ENCODE measurements at places on chromosomes 2 and 18. TPM values are rescaled to one million over a fixed set of nuclear protein-coding genes. Genes with fewer than 3 reads are reported as not detected.

GRCh38 chr2:31002537-31003150, 135.6 kb downstream of the GALNT14 start:
- H3K27ac ChIP-seq = no peak overlapping the region
- H3K27me3 ChIP-seq = no peaks in the 10 kb centered on the region
- H3K4me3 ChIP-seq = no peak overlapping the region
- no peaks in the 10 kb centered on the region for H3K36me3 ChIP-seq

GRCh38 chr2:118056165-118056534, 32.1 kb upstream of the INSIG2 start:
- no peak for DNase-seq
- no peaks in the 10 kb centered on the region for H3K4me1 ChIP-seq
- H3K4me3 ChIP-seq = no peak overlapping the region
- no peaks in the 10 kb centered on the region for H3K36me3 ChIP-seq
- H3K27ac ChIP-seq = no peak overlapping the region

DNA sequence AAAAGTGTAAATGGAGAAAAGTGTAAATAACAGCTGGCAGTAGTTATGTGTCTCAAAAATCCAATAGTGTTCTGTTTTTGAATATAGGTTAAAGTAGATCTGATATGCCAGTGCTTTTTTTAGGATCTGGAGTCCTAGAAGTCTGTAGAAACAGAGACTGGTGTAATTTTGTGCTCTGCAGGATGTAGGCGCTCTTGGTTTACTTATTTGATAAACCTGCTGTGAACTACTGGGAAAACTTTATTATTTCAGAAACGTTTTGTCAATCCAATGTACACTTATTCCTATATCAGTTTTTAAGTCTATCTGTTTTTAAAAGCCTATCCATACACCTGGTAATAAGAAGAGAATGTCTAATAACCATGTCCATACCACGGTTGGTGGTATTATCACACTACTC, 530.8 kb upstream of the ZNF804A start:
- no peaks in the 10 kb centered on the region for H3K36me3 ChIP-seq
- H3K27ac ChIP-seq = no peak overlapping the region
- no peaks in the 10 kb centered on the region for H3K27me3 ChIP-seq
- H3K4me1 ChIP-seq = no peaks in the 10 kb centered on the region
- H3K4me3 ChIP-seq = no peak overlapping the region

GRCh38 chr2:226446406-226447001, 353.1 kb downstream of the IRS1 start:
- no peak overlapping the region for H3K27ac ChIP-seq
- no peaks in the 10 kb centered on the region for H3K27me3 ChIP-seq
- no peak for DNase-seq
- no peaks in the 10 kb centered on the region for H3K4me1 ChIP-seq
- H3K4me3 ChIP-seq = no peak overlapping the region

GRCh38 chr18:10590412-10590811, 64.6 kb downstream of the NAPG start:
- no peaks in the 10 kb centered on the region for H3K27me3 ChIP-seq
- no peak overlapping the region for H3K4me3 ChIP-seq
- no peak for DNase-seq
- no peaks in the 10 kb centered on the region for H3K36me3 ChIP-seq

- H3K4me1 ChIP-seq = no peaks in the 10 kb centered on the region
- no peak overlapping the region for H3K4me3 ChIP-seq
- no peak overlapping the region for H3K27ac ChIP-seq
These were observed 3.7 kb downstream of the STK17B start for GRCh38 chr2:196167666-196168065.

GRCh38 chr2:196201229-196202009, 30.0 kb upstream of the STK17B start:
- no peak overlapping the region for H3K27ac ChIP-seq
- H3K4me1 ChIP-seq = no peaks in the 10 kb centered on the region
- no peaks in the 10 kb centered on the region for H3K27me3 ChIP-seq
- no peak for DNase-seq

The CFAP210 gene
- total RNA-seq = not detected

Measured in sigmoid colon (tissue), 7 donors.